ENCODE measurements at places on chromosomes 12 and 14.

GRCh38 chr14:50039734-50040400 lies 76.5 kb downstream of the VCPKMT start:
- no peak for DNase-seq

DNA sequence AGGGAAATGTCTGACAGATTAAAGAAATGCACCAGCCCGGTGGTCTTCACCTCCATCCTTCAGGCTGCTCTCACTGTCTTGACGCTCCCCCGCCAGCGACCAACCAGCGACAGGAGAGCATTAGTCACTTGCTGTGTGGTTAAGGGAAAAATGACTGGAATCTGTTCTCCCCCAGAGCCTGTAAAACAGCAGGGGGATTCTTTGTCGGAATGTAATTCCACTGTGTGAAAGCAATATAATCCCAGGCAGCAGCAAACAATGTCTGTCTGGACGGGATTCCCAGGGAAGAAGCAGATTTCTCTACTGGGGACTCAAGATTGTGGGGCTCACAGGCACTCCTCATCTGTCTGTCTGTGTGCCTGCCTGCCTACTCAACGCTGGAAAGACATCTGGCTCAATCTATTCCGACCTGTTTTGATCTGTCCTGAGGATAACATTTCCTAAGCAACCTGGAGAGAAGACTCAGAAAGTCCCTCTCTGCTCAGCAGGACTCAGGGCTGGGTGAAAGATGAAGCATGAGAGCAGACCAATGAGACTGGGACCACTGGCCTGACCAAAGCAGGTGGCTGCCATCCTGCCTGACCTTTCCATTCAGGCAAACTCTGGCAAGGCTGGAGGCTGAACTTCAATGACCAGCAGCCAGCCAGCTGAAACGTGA lies 54.6 kb downstream of the NUAK1 start:
- no peak for DNase-seq

DNA sequence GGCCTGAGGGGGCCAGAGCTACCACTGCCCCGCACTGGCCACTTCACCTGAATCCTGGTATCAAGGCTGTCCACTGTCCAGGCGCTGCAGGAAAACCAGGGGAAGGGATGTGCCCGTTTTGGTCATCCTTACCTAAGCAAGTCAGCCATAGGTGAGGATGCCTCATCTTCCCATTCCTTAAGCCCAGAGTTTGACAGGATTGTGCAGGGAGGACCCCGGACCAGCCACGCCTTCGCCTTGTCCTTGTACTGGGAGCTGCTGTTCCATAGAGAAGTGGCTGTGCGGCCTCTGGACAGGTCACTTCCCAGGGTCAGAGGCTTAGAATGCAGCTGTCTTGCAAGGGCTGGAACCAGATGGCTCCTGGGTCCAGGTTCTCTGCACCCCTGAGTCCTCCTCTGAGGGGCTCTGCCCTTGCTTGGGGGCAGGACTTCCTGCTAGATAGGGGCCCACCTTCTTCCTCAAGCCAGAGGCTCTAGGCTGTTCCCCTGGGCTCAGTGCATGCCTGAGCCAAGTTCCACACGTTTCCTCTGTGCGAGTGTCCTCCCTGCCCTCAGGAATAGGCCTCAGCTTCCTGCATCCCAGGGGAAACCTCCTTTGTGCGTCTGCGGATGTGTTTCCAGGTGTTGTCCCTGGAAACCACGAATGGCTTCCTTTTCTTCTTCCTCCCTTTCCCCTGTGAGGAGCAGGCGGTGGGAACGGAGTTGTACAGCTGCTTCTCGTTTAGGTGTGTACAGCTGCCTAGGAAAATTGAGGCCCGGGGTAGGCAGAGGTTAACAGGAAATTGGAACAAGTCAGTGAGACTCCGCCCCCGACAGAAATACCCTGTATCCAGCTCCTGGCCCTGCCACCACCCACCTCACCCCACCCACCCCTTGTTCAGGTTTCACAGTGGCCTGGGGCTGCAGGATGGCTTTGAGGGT lies 54.3 kb upstream of the RIN3 start:
- no peak for DNase-seq

GRCh38 chr14:51518280-51518679 lies 133.4 kb upstream of the FRMD6 start:
- no peak for DNase-seq

DNA sequence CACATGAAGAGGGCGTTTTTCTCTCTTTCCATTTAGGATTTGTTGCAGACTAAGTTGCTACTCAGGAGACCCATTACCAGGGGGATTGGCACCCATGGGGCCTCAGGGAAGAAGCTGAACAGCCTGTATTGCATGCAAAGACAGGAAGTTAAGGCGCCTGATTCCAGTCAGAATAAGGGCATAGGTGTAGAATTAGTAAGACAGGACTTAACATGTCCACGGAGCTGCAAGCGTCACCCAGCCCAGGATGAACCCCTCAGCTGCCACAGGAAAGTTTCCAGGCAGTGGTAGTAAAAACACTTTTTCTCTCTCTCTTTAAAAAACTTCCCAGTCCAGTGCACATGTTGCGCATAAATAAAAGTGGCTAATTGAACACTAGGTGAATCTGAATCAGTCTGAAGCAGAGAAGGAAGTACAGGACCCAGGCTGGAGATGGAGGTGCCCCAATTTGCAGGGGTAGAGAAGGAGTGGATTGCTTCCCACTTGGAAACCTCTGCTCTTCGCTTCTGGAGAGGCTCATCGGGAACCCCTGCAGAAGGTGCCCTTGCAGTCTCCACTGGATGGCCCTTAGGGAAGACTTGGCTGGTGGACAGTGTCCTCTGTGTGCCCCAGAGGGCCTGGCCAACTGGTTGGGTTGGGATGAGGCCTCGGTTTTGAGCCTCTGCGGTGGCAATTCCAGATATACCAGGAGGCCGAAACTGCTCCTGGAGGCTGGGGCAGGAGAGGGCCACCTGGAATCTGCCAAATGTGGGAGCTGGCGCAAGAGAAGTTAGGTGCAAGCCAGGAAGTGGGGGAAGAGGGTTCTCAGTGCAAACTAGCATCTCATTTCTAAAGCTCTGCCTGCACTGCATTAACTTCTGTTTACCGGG lies 10.7 kb upstream of the TBX3 start:
- DNase-seq: no peak

DNA sequence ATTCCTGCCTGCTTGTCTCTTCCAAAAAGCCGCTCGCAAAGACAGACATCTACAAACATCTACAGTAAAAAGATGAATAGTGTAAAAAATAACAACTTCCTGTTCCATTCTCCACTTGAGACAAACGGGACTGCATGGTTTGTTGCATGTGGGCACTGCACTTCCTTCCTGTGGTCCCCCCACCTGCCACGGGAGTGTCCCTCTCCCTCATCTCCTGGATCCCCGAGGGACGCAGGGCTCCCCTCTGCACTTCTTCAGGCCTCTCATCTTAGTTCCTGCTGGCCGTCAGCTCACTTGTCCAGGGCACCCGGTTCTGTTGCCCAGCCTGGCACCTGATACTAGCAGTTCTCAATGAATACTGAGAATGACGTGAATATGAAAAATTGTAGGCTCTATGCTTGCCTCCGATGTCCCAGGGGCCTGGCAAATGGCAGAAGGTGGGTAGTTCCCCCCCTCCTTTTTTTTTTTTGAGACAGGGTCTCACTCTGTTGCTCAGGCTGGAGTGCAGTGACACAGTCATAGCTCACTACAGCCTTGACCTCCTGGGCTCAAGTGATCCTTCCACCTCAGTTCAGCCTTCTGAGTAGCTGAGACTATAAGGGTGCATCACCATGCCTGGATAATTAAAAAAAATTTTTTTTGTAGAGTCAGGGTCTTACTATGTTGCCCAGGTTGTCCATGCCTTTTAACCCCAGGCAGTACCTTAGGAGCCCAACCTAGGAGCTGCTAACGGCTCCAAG lies 3.5 kb upstream of the KLC1 start:
- DNase-seq: no peak

DNA sequence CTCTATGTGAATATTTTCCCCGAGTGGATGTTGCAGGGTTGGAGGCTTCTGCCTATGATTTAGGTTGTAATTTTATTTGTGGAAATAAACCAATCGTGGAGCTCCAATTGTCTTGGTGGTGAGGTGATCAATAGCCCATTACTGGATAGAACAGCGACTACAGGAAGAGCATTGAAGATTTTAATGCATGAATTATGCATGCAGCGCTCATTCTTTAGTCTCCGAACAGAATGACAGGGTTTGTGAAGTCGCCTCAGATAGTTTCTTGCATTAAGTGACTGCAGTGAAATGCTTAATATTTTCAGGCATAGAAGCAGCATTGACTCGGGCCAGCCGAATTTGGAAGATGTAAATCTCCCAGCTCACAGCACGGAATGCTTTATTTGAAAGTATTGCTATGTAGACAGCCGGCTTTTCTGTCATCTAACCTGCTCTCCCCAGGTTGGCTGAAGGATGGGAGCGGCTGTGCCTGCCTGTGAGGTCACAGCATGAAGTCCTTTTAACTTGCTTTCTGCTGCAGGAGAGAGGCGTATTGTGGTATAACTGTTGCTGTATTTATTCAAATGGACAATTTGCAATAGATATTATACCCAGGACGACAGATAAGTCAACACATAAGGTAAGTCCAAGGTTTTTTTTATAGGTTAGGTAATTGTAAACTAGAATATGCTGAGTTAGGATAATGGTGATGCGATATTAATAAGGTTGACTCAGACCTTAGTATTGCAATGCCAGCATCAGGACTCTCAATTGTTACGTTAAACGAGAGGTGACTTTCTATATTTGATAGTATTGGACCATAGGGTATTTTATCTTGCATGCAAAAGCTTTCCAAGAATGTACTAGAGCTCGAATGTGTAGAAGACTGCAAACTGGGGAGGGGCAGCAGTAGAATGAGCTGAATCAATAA lies 135.7 kb downstream of the CNTN1 start:
- no peak for DNase-seq

DNA sequence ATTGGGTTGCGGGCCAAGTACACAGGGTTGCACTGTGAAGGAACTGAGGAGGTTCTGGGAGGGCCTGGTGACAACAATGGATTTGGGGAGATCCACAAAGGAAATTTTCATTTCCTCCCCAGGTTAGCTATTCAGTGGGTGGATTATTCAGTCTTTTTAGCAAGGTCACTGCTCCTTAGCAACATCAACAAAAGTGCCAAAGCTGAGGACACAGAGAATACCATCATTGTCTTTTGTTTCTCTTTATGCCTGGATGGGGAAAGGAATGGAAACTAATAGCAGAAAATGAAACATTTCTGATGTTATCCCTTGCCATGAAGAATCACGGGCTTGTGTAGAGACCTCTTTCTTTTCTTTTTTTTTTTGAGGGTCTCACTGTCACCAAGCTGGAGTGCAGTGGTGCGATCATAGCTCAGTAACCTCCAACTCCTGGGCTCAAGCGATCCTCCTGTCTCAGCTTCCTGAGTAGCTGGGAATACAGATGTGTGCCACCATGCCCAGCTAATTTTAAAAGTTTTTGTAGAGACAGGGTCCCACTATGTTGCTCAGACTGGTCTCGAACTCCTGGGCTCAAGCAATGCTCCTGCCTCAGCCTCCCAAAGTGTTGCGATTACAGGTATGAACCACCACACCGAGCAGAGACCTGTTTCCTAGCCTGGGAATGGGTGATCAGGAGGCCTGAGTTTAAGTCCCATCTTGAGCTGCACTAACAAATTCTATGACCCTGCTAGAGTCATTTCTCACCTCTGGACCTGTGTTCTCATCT lies 6.5 kb downstream of the PPP1R3E start:
- DNase-seq: no peak
